ENCODE measurements at places on chromosomes 2 and 18.

DNA sequence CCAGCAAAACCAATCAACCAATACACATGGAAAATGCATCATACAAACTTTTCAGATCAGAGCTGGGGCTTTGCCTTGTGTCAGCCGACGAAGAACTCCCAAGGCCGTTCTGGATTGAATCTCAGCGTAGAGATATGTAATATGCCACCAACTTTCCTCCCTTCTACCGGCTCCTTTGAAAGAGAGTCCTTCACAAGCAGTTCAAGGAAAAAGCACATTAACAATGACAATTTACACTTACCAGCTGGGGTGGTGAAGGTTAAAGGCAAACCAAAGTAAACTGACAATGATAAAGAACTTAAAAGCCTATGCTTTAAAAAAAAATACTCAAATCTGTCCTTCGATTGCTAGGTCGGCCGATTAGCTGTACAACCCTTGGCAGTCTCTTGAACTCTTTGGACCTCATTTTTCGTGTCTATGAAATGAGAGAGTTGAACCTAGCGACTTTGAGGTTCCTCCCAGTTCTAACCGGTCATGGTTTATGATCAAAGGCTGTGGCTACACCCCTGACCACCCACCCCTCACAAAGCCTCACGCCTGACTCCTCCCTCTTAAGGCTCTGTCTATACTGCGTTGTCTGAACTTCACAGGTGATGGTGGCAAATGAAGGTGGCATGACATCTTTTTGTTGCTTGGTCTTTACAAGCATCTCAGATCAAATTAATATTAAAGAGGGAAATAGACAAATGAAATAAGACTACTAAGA is 46.2 kb downstream of the BCL2 start:
- DNase-seq: no peak

- no peak for DNase-seq
Measured at GRCh38 chr2:63767307-63767706, 74.4 kb upstream of the UGP2 start.

- DNase-seq: no peak
Measured at GRCh38 chr2:25198576-25198975, 30.2 kb upstream of the POMC start.

DNA sequence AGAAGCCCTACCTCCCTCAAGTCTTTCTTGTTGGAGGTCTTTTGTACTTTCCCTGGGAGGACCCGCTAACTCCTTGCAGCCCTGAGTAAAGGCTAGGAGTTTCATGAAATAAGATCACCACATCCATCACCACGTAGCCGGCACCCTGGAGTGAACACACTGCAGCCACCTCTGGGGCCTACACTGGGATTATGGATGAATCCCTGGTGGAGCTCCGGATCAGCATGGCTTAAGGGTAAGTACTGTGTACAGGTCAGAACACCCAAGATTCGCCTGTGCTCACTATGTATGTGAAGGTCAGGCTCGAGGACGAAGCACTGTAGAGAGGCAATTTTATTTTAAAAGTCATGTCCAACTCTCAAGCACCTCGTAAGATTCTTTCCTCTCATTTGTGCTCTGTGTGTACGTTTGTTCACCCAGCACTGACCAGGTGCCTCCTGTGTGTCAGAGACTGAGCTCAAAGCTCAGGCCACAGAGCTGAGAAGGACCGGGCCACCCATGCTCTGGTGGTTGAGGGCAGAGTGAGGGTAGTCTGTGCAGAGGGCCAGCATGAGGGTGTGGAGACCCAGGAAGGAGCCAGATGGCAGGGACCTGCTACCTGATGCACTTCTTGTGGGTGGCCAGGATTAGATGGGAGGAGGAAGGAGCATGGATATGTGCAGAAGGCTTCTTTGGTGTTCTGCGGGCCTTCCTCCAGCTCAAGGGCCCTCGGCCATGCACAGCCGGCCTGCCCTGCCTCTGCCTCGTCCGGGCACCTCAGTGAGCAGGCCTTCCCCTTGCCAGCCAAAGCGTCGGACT is 66.7 kb upstream of the TFCP2L1 start:
- no peak for DNase-seq

DNA sequence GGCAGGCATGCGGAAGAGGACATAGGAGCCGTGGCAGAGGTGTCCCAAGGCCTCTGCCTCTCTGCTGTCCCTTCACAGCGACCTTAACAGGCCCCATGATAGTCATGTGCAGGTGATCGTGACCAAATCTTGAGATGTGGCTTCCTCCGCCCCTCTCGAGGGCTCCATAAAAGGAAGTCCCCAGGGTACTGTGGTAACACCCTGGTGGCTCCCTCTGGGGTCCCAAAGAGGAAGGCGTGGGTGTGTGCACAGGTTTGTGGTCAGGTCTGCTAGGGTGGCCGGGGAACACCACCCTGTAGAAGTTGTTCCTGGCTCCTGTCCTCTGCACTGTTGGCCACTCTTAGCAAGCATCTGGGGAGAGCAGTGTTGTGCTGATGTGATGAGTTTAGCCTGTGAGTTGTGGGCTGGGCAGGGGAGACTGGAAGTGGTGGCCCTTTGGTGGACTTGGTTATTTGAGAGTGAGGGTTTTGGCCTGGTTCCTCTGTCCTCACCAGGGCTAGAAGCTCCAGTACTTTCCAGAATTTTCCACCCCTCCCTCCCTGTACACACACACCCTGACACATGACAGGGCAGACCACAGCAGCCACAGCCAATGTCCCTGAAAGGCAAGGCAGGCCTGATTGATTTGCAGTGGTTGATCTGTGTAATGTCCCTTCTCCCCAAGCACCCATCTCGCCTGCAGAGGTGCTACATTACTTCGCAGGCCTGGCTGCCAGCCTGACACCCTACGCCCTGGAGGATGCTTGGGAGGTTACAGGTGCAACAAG is 68.9 kb upstream of the BOD1L2 start:
- no peak for DNase-seq

DNA sequence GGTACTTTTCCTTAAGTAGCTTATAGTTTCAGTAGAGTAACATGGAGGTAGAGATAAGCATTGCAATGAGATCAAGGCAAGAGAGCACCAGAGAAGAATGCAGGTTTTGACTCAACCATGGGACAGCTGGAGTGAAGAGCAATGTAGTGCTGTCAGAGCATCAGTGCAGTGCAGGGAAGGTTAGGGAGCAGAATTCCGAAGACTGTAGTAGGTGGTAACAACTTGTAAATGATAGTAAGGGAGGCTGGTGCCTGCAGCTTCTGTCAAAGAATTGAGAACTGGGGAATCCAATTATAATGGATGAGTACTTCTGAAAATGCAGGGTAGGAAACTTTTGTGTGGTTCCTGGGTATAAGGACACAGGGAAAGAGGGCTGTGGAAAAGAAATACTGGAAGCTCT is 183.2 kb downstream of the KCNS3 start:
- DNase-seq: no peak

GRCh38 chr2:185757356-185757755 is 18.8 kb downstream of the FSIP2 start:
- no peak for DNase-seq

DNA sequence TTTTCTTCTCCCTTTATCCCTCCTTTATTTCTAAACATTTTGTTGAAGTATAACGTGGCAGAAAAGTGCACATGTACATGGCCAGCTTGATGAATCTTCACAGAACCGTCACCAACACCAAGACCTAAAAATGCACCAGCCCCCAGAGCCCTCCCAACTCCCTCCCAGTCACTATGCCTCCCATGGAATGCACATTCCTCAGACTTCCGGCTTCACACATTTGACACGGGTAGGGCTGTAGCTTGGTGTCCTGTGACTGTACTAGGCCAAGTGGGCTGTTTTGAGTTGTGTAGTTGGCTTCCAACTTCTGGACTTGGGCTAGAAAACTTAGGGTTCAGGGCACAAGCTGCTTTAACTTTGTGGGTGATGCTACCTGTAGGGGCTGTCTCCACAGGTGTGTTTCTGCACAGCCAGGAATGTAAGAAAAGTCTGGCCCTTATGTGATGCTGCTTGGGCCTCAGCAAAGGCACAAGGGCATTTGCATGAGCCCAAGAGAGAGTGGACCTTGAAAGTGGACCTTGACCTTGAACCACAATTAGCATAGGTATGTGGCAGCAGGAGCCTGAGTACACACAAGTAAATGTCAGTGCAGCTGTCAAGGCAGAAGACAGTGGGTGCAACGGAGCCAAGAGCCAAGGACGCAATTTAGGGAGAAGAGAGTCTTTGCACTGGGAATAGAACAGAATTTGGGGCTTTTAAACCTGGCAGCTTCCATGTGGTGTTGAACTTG is 78.4 kb downstream of the SEPTIN10 start:
- no peak for DNase-seq

DNA sequence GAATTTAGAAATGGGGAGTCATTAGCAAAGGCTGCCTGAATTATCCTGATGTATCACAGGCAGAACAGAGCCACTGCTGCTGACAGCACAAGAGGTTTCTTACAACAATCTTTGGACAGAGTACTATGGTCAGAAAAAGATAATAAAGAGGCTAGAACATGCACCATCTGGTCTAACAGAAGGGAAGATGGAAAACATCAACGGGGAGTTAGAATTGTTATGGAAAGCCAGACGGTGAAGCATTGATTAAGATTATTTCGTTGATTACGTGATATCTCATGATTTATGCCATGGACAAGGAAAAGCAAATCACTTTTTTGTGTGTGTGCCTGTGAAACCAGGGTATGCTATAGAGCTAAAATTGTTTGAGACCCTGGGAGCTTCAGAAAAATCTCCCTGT is 409.4 kb upstream of the ETAA1 start:
- DNase-seq: no peak

DNA sequence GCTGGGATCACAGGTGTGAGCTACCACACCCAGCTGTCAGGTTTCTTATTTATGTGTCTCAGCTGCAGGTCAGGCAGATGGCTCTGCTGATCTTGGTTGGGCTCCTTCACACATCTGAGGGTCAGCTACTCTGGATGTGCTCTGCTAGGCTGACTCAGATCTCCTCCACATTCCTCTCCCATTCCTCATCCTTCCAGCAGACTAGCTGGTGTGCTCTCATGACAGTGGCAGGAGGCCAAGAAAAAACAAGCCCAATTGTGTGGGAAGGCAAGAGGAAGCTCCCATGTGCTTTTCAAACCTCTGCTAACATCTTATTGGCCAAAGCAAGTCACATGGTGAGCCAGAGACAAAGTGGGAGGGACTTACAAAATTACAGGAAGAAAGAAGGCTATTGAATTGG is 11.7 kb upstream of the MSH6 start:
- DNase-seq: no peak

DNA sequence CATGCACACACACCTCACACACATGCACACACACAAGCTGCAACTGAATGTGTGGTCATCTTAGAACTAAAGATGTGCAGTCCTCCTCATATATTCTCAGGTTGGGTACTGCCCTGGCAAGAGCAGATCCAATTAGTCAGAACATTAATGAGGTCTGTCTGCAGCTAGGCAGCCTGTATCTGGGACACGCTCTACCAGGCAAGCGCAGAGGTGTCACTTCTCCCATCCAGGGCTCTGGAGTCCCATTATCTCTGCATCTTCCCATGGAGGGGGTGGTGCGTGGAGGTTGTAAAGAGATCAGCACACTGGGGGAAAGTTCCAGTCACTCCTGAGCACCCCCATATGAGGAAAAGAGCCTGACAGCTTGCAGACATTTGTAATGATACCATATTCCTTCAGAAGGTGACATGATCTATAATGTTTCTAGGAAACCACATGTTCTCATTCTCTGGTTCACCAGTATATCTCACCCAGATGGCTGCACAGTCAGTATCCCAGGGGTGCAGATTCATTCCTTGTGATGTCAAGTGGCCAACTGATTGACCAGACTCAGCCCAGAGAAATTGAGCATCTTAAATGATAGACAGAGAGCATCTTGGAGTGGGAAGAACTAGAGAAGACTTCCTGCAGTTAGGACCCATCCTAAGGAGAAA is 95.4 kb downstream of the RTN4 start:
- no peak for DNase-seq

GRCh38 chr2:74551942-74552913 is 1.5 kb downstream of the LOXL3 start:
- DNase-seq: no peak

DNA sequence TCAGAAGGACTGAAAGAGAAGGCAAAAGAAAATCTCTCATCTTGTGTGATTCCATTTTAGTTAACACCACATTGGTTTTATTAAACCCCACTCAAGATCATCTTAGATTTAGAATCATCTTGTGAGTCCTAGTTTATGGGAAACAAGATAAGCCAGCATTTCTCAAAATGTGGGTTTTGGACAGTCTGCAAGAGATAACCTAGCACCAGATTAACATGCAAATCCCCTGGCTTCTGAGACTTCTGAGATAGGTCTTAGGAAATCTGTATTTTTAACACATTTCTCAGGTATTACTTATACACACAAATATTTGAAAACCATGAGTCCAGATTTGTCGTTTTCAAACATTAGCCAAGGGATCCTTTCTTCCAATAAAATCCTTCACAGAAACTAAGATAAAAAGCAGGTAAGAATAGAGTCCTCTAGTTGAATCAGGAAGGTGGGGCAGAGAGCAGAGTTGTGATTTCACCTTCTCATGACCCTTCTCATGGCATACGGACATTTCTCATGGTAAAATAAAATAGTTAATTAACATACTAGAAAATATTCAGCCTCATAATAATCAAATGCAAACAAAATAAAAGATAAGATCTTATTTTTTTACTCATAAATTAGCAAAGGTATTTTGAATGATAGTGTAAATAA is 287.2 kb upstream of the FN1 start:
- DNase-seq: no peak

- no peak for DNase-seq
Measured at GRCh38 chr2:205324355-205324754, 357.9 kb upstream of the NRP2 start.

- no peak for DNase-seq
Measured at GRCh38 chr2:153405196-153405595, 73.4 kb downstream of the RPRM start.

DNA sequence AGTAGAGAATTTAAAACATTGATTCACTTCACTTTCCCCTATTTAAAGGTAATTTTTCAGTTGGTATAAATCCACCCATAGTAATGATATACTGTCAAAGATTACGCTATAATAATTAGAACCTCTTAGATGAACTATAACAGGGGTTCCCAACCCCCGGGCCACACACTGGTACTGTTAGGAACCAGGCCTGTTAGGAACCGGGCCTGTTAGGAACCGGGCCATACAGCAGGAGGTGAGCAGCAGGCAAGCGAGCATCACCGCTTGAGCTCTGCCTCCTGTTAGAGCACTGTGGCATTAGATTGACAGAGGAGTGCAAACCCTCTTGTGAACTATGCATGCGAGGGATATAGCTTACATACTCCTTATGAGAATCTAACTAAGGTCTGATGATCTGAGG is 34.0 kb upstream of the CD302 start:
- DNase-seq: no peak

DNA sequence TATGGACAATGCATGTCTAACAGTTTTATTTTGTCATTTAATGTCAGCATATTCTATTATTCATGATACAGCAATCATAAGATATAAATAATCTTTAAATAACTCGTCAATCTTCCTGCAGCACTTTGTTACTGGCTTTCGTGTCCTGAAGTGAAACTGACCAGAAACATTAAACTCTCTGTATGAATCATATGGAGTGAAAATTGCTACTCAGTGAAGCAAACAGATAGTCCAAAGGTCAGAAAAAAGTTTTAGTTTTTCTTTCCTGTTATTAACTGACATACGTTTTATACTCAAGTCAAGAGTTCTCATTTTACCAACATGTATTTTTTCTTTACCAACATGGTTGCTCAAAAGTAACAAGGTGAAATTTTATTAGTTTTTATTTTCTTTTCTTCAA is 106.8 kb upstream of the GALNT5 start:
- DNase-seq: no peak
